Germinal center (tissue), 1 donor: ENCODE measurements at places on chromosomes 11 and 22.
A peak's percentile ranks its signal among the peaks of the same experiment; 100 is the strongest.

- DNase-seq: no peak
Measured at GRCh38 chr22:42132457-42132856, 1.8 kb upstream of the CYP2D6 start.

GRCh38 chr11:85737738-85738137 lies 51.7 kb upstream of the CCDC89 start:
- no peak for DNase-seq

- no peak for DNase-seq
Measured at GRCh38 chr22:45201678-45202332, 38.1 kb downstream of the NUP50 start.

GRCh38 chr11:42065199-42065598 lies 605.7 kb upstream of the LRRC4C start:
- DNase-seq: no peak

DNA sequence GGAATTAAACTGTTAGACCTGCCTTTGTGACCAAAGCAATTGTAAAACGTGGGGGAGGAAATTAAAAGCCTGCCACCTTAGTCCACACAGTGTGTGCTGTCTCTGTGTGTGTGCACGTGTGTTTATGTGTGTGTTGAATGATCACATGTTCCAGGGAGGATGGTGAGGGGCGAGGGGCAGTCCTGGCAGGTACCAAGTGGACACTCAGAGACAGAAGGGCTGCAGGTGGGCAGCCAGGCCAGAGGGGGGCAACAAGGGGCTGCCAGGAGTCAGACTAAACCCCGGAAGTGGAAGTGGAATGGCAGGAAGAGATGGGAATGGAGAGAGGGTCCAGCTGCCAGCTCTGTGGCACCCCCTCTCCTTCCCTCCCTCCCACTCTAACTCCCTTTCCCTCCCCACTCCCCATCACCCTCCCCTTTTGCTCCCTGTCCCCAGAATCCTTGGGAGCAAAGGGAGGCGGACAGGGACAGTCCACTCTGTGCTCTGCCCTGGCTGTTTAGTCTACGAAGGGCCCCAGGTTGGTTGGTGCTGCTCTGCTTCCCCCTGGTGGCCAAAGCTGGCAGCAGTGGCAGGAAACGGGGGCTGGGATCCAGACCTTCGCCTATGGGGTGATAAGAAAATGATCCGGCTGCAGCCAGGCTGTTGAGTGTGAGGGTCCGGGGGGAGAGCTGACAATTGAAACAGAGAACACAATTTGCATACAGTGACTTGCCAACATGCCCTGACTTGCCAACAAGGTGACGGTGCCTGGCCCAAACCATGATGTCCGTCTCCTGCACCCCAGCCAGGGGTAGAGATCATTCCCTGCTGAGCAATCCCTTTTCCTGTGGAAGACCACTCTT lies 24.4 kb downstream of the P2RY2 start:
- peak; percentile 83 for DNase-seq

DNA sequence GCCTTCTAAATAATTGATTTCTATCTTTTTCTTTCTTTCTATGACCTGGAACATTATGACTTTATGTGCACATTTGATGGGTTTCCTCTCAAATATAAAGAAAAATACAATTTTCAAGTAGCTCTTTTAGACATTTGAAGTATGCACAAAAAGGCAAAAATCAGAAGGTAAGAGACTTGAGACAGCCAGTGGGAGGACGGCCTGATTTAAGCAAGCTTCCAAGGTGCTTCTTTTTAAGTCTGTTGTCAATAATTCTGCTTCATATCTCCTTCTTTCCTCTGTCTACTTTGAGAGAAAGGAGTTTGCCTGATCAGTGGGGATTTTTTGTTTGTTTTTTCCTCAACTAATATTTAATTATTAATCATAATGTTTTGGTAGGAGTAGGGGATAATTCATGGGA lies 188.2 kb upstream of the ARHGAP20 start:
- DNase-seq: no peak

- peak; percentile 82 for DNase-seq
Measured at GRCh38 chr11:78187366-78188285, 800 bp downstream of the KCTD21 start.

GRCh38 chr11:61712314-61712713 lies 32.1 kb downstream of the DAGLA start:
- no peak for DNase-seq

GRCh38 chr11:110479108-110480101 lies 49.7 kb downstream of the FDX1 start:
- no peak for DNase-seq

- DNase-seq: no peak
Measured at GRCh38 chr11:23112390-23112789, 252.1 kb upstream of the CCDC179 start.

DNA sequence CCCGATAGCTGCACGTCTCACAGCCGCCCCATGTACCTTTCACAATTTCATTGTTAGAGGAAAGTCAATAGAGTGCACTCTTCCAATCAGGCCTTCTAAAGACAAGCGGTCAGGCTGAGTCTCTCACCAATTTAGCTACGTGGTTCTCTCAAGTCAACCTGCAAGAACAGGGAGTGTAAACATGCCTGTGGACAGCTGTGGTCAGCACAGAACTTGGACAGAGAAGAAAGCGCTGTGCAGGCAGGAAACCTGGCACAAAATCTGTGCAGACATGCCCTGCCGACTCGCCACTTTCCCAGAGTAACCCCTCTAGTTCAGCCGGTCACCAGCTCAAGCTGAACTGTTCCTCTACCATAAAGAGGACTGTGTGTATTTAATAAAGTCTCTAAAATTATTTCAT lies 39.5 kb downstream of the CHKA start:
- DNase-seq: no peak
